ENCODE measurements at places on chromosomes 16 and 17.

GRCh38 chr17:7837408-7838088, 3.5 kb downstream of the KDM6B start:
- no peak for DNase-seq

- DNase-seq, result no peak
These were observed 54.0 kb downstream of the CFDP1 start for GRCh38 chr16:75379339-75379738.

GRCh38 chr16:27430512-27430911, 28.5 kb downstream of the IL21R start:
- no peak for DNase-seq

GRCh38 chr17:32120716-32121115, 21.6 kb upstream of the RHOT1 start:
- DNase-seq, result no peak

- no peak for DNase-seq
These were observed 763 bp upstream of the SOX9 start for GRCh38 chr17:72119873-72120641.

Data from GM04504 (cell line).